ENCODE measurements at places on chromosomes 6 and 20. TPM values are rescaled to one million over a fixed set of nuclear protein-coding genes. Genes with fewer than 3 reads are reported as not detected.

GRCh38 chr6:106134906-106135634, 48.9 kb downstream of the PRDM1 start:
- DNase-seq = no peak

- DNase-seq = no peak
Observed at GRCh38 chr6:21138336-21139069, 455.0 kb upstream of the SOX4 start.

- DNase-seq = no peak
Observed at GRCh38 chr6:62429781-62430180, 143.8 kb upstream of the KHDRBS2 start.

DNA sequence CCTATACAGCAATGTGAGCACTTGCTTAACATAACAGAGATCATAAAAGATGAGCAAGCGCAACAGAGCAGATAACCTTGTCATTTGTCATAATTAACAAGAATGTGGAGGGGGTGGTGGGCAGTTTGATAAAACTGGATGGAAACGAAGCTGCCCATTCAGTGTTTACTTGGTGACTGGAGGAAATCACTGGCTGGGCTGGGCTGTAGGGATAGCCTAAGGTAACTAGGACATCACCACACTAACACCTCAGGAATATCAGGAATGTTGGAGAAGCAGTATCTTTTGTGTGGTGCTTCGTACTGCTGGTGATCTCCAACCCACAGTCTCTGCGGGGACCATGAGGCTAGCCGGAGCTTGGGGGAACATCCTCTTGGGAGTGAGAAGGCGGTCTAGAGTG, 218.4 kb downstream of the HIVEP2 start:
- DNase-seq = no peak

GRCh38 chr20:44979090-44979621, 12.8 kb downstream of the STK4 start:
- peak; percentile 93 for DNase-seq

DNA sequence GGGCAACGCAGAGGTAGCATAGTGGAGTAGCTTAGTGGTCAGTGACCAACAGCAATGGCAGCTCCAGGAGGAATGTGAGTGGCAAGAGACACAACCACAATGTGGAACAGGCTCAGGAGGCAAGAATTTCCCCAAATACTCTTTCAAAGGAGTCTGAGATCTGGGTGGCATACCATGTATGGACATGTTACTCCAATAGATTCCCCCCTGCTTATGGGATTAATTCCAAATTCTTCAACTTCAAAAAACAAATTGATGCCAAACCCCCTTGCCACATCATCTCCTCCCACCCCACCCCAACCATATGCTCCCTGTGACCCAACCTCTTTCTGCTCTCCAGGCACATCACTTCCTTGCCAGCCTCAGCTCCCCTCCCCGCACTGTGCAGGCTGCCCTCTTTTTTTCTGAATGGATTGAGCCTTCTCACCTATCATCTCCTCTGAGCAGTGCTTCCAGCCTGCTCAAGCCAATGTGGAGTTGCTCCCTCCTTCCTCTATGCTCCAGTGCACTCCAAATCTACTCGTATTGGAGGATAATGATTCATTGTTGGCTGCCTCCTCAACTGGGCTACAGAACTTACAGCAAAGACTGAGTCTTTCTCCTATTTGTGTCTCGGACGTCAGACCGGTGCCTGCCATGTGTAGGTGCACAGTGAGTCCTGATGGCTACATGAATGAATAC, 93.0 kb upstream of the CEP85L start:
- no peak for DNase-seq

GRCh38 chr6:132115714-132116366, 164.7 kb upstream of the CCN2 start:
- no peak for DNase-seq

DNA sequence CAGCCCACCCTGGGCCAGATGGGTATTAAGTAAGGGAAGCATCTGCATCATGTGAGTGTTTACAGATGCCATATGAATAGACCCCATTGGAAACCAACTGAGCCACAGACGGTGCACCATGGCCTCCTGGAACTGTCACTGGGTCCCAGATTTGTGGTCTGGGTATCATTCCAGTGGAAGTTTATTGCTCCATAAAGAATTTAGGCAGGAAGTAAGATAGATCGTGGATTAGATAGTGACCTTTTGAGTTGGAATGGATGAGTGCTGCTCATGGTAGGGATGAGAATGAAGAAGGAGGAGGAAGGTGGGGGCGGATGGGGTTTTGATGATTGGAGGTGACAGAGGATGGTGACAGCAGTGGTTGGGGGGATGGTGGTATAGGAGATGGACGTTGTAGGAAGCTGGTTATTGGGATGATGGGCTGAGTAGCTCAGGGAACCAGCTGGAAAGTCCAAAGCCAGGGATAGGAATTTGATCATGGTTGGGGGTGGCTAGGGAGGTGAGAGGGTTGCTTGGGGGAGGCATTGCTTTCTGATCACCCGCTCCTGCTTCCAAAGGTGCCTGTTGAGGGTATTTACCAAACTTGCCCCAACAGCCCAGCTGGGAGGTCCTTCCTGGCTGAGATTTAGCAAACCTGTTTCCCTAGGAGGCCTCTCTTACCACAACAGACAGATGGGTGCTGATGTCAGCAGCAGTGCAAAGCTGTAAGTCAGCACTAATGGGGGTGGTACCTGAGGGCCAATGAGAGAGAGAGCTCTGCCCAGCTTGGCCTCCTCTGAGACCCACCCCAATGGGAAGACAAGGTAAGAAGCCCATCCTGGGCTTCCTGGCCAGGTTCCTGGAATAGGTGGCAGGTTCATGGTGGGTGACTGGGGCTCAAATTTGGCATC, 78.0 kb downstream of the VEGFA start:
- DNase-seq = no peak

DNA sequence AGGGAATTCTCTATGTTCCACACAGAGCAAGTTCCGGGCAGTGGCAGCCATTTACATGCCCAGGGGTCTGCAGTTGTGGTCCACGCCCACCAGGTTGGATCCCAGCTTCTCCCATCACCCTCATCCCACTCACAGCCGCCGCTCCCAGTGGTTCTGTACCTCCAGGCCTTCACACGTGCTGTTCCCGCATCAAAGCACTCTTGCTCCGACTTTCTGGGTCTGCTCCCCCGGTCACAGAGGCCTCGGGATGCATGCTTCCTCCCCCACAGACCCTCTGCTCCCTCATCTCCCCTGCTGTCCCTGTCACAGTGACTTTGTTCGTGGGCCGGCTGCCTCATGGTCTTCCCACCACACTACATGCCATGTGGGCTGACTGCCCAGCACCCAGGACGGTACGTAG, 332.5 kb downstream of the TAF4 start:
- DNase-seq = no peak

DNA sequence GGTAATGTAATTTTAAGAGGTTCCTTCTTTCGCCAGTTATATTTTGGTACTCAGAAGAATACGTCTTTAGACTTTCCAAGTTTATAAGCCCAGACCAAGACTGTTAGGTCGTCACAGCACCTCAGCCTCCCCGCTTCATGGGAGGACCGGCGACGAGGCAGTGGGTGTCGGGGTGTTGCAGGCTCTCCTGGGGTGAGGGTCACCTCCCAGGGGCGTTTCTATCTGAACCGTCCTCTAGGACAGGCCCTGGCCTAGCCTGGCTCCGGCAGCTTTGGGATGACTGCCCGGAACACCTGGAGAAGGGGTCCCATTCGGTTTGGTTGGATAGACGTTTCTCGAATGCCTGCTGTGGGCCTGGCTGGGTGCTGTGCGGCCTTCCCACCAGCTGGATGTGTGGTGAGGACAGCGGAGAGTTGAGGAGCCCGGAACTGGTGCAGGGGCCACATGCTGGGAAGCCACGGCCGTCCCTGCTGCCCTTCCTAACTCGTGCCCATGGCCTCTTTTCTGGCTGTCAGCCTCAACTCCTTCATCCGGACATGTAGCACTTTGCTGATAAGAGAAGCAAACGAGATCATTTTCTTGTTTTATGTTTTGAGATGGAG, 1.1 kb downstream of the OSBPL2 start:
- no peak for DNase-seq

DNA sequence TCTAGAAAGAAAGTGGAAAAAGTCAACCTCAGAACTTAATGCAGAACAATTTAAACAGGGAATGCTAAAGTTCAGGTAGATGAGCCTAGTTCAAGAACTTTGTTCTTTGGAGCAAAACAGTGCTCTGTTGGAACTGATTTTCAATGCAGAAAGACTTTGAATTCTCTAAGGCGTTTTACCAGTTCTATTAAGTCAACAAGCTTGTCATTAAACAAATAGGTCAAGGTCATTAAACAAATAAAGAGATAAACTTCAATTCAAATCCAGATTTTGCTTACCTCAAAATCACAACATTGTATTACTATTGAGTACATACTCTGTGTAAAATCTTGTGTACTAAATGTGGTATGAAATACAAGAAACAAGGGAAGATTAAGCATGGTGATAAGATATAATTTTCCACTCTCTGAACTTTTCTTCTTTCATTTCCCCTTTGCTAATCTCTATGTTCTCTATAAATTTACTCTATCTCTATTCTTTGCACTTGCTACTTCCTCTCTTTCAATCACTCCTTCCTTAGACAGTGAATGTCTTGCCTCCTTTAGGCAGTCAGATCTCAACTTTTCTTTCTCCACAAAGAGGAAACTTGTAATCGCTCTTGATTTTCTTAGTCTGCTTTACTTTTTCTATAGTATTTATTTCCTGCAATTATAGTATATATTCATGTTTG, 160.8 kb upstream of the KHDRBS2 start:
- DNase-seq = no peak

GRCh38 chr6:22928775-22929174, 359.4 kb downstream of the HDGFL1 start:
- DNase-seq = no peak

DNA sequence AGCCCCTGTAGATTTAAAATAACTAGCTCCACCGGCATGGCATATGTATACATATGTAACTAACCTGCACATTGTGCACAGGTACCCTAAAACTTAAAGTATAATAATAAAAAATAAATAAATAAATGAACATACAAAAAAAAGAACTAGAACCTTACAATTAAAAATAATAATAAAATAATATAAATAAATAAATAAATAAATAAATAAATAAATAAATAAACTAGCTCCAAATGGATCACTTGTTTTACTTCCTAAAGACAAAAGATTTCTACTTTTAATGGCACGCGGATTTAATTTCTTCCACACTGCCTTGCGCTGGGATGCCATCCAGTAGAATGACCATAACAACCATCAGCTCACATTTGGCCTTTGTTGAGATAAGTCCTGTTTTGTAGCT, 141.0 kb upstream of the NRSN1 start:
- DNase-seq = no peak

- no peak for DNase-seq
Observed at GRCh38 chr20:22722811-22723210, 138.4 kb upstream of the FOXA2 start.

- DNase-seq = no peak
Observed at GRCh38 chr6:146944809-146945208, 259.4 kb upstream of the STXBP5 start.

DNA sequence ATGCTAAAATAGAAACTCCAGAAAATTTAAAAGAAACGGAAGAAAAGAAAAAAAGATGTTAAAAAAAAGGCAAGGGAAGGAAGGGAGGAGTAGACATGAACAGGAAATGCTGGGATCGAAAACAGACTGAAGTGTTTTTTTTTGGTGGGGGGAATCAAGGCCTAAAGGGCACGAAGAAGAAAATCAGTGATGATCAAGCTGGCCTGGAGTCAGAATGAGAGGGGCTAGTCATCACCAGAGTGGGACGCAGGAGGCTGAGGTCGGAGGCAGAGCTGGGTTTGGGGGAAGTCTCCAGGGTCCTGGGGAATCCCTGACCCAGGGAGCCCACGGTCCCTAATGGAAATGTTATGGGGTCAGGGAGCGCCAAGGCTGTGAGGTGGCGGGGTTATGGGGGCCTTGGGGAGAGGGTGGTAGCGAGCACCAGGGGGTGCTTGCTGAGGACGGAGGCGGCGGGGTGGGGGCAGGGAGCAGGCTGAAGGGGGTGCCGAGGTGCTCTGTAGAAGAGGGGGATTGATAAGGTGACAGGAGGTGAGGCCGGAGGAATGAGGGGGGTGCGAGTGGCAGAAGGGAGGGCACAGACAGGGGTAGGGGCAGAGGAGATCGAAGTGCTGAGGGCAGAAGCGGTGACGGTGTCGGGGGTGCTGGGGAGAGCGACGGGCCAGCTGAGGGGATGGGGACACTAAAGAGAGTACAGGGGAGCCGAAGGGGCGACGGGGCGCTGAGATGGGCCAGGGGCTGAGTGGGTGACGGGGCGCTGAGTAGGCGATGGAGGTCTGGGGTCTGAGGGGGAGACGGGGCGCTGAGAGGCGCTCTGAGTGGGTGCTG, 684 bp downstream of the ZNFX1 start:
- peak; percentile 37 for DNase-seq

DNA sequence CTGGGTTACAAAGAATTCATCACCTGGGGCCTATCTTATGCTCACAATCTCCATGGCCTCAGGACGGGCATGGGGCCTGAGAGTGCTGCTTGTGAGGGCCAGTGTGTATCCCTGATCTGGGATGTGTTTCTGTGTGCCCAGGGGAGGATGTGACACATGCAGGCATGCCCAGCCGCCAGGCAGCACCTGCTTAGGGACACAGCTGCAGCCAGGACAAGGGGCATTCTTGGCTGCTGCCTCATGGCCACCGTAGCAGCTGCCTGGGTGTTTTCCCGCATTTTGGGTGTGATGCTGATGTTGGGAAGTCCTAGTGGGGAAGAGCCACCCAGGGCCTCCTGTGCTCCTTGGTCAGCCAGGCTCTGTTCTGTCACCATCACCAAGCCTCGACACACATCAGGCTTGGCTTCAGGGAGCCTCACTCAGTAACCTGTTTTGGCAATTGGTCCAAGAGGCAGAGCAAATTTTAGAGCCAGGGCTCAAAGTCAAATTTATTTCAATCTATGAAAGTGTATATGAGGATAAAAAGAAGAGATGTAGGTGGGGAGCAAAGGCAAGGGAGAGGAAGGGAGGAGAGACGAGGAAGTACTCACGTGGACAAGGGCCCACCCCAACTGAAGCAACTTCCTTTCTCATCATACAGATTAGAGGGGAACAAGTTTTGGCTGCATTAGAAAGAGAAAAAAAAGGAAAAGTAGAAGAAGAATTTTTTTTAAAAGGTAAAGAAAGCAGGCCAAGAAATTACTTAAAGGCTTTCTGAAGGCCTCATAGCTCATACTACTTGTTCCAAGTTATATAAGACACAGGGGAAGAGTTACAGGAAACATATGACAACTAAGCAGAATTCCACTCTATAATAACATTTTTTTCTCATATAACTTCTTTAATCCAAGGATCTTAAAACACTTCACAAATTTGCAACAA, 269.9 kb upstream of the SUPT3H start:
- DNase-seq = no peak

Gene HCRTR2
- total RNA-seq = not detected

Gene XRN2
- total RNA-seq = 61.8 TPM

Gene TRIM10
- total RNA-seq = not detected

Gene CNBD2
- 17.2 TPM for total RNA-seq

Gene GUCA1A
- total RNA-seq = not detected

Gene HIVEP2
- total RNA-seq = 14.6 TPM

Gene MYT1
- total RNA-seq = not detected

Gene KIAA0408
- not detected for total RNA-seq

Gene PPP1R16B
- total RNA-seq = 62.3 TPM

Gene COL21A1
- total RNA-seq = not detected

Gene IRAK1BP1
- 1.5 TPM for total RNA-seq

Gene THBS2
- not detected for total RNA-seq

Gene SGK2
- 0.61 TPM for total RNA-seq

Gene SLC17A5
- 13.8 TPM for total RNA-seq
